Activated CD8-positive, alpha-beta T cell treated with anti-CD3 and anti-CD28 coated beads, Interleukin-2, amount 10 ng/mL, durations not matched to agents 7 days and 5 days (primary cell): ENCODE measurements at places on chromosomes 1 and 21.

GRCh38 chr1:17163789-17164666 is 40.9 kb upstream of the PADI1 start:
- no peak for DNase-seq

GRCh38 chr1:40036574-40036973 is 4.0 kb upstream of the CAP1 start:
- DNase-seq: no peak

DNA sequence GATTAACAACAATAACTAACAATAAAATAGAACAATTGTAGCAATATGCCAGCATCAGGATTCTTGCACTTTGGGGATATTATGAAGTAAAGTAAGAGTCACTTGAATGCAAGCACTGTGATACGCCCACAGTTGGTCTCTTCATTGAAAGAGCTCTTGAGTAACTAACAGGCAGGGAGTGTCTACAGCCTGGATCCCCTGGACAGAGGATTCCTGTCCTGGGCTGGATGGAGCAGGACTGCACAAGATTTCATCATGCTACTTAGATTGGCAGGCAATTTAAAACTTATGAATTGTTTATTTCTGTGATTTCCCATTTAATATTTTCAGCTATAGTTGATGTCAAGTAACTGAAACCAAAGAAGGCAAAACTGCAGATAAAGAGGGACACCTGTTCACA is 13.7 kb upstream of the KRTAP19-5 start:
- DNase-seq: no peak

- DNase-seq: no peak
Measured at GRCh38 chr1:47399846-47400155, 16.3 kb upstream of the FOXE3 start.

GRCh38 chr1:112714313-112715263 is 544 bp downstream of the PPM1J start:
- DNase-seq: no peak

DNA sequence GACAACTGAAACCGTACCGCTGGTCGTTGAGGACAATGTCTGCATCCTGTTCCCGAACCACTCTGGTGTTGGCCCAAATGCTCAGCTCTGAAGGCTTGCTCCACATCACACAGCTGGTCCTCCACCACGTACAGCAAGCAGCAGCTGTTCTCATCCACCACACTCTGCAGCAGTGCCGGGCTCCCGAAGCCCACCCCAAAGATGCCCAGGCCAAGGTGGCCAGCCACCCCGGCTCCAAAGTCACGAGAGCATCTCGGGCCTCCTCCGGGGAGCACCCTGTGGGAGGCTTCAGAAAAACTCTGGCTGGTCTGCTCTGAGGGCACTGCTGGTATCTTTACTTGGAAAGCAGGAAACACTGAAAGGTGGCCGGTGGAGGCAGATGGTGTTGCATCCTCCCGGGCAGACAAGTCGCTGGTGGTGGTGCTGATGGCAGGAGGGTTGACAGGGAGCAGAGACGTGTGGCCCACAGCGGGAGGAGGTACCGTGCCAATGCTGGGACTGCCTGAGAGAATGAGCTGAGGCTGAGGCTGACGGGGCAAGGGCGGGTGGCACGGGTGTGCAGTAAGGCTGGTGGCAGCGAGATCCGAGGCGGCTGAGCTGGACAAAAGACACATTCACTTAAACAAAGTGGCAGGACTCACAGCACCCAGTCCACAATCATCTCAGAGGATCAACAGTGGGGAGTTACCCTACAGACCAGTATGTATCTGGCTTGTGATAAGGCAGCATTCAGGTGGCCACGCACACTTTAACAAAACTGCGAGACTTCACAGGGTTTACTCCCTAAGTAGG is 6.5 kb upstream of the CCDC27 start:
- no peak for DNase-seq

GRCh38 chr1:176110203-176110602 is 96.9 kb downstream of the COP1 start:
- DNase-seq: no peak

- no peak for DNase-seq
Measured at GRCh38 chr1:17635811-17636210, 96.3 kb downstream of the ARHGEF10L start.

- DNase-seq: no peak
Measured at GRCh38 chr1:44368471-44369151, 13.6 kb upstream of the ERI3 start.

DNA sequence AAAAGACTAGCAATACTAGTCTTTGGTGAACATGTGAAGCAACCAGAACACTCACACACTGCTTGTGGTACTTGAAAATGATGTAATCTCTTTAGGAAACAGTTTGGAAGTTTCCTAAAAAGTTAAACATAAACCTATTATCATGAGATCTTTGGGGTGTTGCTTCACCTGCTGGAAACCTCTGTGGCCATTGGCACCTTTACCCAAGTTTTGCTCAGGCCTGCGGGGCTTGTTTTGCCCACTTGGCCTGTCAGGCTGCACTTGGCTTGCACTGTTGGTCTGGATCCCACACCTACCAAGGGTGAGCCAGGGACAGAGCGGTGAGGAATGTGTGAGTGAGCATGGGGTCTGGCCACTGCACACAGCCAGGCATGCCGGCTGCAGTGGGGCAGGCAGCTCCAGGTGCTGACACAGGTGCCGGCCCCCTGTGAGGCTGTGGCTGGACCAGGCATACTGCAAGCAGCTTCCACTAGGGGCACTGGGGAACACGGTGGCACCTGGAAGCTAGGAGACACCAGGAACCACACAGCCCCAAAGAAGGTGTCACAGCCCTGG is 14.4 kb upstream of the FNBP1L start:
- no peak for DNase-seq

DNA sequence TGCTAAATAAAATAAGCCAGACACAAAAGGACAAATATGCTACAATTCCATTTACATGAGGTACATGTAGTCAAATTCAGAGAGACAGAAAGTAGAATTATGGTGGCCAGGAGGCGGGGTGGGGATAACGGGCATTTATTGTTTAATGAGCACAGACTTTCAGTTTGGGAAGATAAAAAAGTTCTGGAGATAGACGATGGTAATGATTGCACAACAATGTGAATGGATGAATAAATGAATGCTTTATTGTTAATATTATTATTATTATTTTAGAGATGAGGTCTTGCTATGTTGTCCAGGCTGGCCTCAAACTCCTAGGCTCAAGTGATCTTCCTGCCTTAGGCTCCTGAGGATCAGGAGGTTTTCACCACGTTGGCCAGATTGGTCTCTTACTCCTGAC is 122.0 kb downstream of the LHX4 start:
- DNase-seq: no peak
